Naive B cell (primary cell): ENCODE measurements at places on chromosomes 11 and 22.

GRCh38 chr11:35066783-35067423 lies 72.1 kb upstream of the CD44 start:
- peaks cover 33% of the 10 kb centered on the region for H3K4me1 ChIP-seq
- H3K4me3 ChIP-seq = no peak overlapping the region
- peak overlapping the region; percentile 75 for H3K27ac ChIP-seq

GRCh38 chr11:1924181-1924580 lies 4.7 kb downstream of the TNNT3 start:
- peaks cover 26% of the 10 kb centered on the region for H3K27me3 ChIP-seq
- no peak overlapping the region for H3K4me3 ChIP-seq
- H3K36me3 ChIP-seq = no peaks in the 10 kb centered on the region
- no peak overlapping the region for H3K27ac ChIP-seq

DNA sequence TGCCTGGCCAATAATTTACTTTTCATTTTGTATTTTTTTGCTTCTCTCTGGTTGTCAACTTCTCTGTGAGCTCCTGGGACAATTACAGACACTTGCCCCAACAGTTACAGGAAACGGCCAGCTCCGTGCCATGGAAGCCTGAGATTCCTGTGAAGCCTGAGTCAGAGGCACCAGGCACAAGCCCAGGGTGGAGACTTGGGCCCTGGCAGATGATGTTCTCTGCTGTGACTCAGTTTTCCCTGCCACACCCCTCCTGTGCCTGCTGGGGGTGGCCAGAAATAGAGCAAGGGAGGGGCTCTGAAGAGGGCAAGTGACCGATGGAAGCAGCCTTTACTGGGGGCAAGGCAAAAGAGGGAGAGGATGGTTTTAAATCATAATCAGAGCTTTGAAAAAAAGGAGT lies 4.9 kb downstream of the ATP5MGL start:
- H3K27ac ChIP-seq = peak overlapping the region; percentile 62
- no peak for DNase-seq
- H3K4me1 ChIP-seq = peaks cover 17% of the 10 kb centered on the region
- no peaks in the 10 kb centered on the region for H3K36me3 ChIP-seq

GRCh38 chr11:38937709-38938108 lies 2339.7 kb upstream of the RAG2 start:
- no peaks in the 10 kb centered on the region for H3K27me3 ChIP-seq
- no peak for DNase-seq
- H3K4me3 ChIP-seq = no peak overlapping the region
- no peaks in the 10 kb centered on the region for H3K36me3 ChIP-seq
- no peaks in the 10 kb centered on the region for H3K4me1 ChIP-seq

- peaks cover 6% of the 10 kb centered on the region for H3K4me1 ChIP-seq
- no peaks in the 10 kb centered on the region for H3K36me3 ChIP-seq
- DNase-seq = no peak
- no peak overlapping the region for H3K4me3 ChIP-seq
- no peak overlapping the region for H3K27ac ChIP-seq
These were observed 1.2 kb upstream of the IL18 start for GRCh38 chr11:112165049-112165448.

DNA sequence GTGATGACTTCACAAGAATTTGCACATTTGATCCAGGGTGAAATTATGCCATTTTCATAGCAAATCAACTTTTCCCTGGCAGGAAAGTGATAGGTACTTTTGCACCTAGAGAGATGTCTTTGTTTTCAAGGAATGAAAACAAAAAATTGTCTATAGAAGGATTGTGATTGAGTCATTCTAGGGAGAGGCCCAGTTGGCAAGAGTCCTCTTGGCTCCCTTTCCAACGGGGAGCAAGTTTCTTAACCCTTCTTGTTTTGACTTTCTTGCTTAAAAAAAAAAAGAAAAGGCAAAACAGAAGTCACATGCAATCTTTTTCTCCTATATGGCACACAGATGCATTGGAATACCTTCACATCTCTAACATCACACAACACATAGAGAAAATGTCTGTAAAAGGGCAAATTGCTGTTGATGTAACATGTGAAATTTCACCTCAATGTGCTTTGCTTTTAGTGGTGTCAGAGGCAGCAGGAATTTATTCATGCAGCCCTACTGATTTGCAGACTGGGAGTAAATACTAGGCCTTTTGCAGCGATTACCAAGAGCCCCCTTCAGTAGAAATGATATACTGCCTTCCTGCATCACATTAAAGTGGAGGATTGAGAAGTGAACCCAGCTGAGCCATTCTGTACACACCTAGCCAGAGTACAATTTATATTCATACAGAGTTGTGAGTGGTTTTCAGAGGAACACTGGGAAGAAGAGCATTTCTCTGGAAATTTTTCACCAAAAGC lies 290.7 kb upstream of the MPPED2 start:
- H3K27ac ChIP-seq = no peak overlapping the region
- no peaks in the 10 kb centered on the region for H3K27me3 ChIP-seq
- no peaks in the 10 kb centered on the region for H3K4me1 ChIP-seq
- H3K4me3 ChIP-seq = no peak overlapping the region
- H3K36me3 ChIP-seq = no peaks in the 10 kb centered on the region

GRCh38 chr11:3939211-3939610 lies 83.7 kb downstream of the STIM1 start:
- H3K27ac ChIP-seq = peak overlapping the region; percentile 0
- H3K4me1 ChIP-seq = peaks cover 85% of the 10 kb centered on the region
- no peak overlapping the region for H3K4me3 ChIP-seq
- H3K27me3 ChIP-seq = no peaks in the 10 kb centered on the region
